Thyroid gland (tissue), 4 donors: ENCODE measurements at places on chromosomes 11 and 22. TPM values are rescaled to one million over a fixed set of nuclear protein-coding genes. Genes with fewer than 3 reads are reported as not detected.

DNA sequence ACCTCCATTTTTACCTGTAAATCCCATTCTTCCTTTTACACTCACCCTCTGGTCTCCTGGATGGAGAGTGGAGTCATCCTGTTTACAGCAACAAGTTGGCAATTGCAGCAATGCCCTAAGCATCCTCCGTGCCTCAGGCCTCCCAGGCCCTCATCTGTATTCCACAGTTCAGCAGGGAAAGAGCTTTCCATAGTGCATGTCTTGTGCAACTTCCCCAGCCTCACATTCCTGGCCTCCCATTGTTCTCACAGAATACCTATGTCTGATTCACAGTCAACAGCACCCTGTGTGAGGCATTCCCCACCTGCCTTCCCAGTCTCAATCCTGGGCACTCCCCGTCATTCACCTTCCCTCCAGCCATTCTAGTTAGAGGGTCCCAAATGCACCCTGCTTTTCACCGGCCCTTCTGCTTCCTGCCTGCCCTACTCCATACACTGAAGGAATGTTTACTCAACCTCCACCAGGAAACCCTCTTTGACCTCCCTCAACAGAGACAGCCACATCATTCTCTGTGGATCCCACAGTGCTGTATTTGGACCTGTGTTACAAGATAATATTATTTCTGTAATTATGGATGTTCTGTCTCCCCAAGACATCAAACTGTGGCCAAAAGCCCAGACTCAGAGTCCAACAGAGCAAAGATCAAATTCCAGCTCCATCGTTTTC is 405.7 kb downstream of the BUD13 start:
- no peaks in the 10 kb centered on the region for H3K4me1 ChIP-seq
- no peaks in the 10 kb centered on the region for H3K36me3 ChIP-seq
- no peak overlapping the region for H3K27ac ChIP-seq
- H3K4me3 ChIP-seq: no peak overlapping the region
- DNase-seq: no peak

- H3K36me3 ChIP-seq: no peaks in the 10 kb centered on the region
- peak overlapping the region; percentile 58 for H3K27ac ChIP-seq
- no peaks in the 10 kb centered on the region for H3K27me3 ChIP-seq
- DNase-seq: no peak
- H3K4me1 ChIP-seq: peaks cover 50% of the 10 kb centered on the region
Observed at GRCh38 chr11:1303126-1303821, 6.2 kb downstream of the TOLLIP start.

The VPS37C gene
- 14.3 TPM for total RNA-seq

DNA sequence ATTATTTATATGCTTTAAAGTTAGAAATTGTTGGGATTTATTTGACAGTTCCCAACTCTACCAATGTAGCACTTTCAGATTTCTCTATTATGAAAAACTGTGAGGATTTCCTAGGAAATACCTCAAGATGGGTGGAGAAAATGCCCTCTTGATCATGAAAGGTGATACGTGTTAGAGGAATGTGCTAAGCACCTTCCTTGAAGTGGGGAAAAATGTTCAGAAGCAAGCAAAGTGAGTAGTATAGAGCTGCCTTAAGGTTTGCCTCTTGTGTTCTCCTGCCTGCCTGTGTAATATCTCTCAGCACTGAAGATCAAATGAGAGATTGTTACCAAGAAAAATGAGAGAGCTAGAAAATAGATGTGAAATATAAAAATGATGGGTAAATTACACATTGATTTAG is 58.2 kb downstream of the YAP1 start:
- DNase-seq: no peak
- H3K27ac ChIP-seq: peak overlapping the region; percentile 6
- no peak overlapping the region for H3K4me3 ChIP-seq
- H3K27me3 ChIP-seq: no peaks in the 10 kb centered on the region
- peaks cover 57% of the 10 kb centered on the region for H3K4me1 ChIP-seq
- no peaks in the 10 kb centered on the region for H3K36me3 ChIP-seq

DNA sequence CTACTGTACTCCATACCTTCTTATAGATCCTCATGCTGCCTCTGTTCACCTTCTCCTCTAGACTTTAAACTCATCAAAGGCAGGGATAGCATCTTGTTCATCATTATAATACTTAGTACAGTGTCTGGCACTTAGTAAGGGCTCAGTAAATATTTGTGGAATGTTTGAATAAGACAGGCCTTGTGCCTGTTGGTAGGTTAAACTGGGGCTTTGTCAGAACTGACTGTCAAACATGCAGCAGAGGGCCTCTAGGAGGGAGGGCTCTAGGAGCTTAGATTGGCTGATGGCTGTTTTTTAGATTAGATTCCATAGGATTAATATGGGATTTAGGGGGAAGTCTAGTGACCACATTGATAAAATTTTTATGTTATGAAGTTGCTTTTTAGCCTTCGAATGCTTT is 70.8 kb downstream of the RNF169 start:
- no peaks in the 10 kb centered on the region for H3K36me3 ChIP-seq
- H3K27me3 ChIP-seq: no peaks in the 10 kb centered on the region
- H3K27ac ChIP-seq: no peak overlapping the region
- no peak for DNase-seq
- H3K4me3 ChIP-seq: no peak overlapping the region

- H3K4me1 ChIP-seq: peaks cover 22% of the 10 kb centered on the region
- no peak overlapping the region for H3K4me3 ChIP-seq
- no peaks in the 10 kb centered on the region for H3K27me3 ChIP-seq
- no peaks in the 10 kb centered on the region for H3K36me3 ChIP-seq
- no peak for DNase-seq
Observed at GRCh38 chr11:131895865-131896264, 525.5 kb downstream of the NTM start.

DNA sequence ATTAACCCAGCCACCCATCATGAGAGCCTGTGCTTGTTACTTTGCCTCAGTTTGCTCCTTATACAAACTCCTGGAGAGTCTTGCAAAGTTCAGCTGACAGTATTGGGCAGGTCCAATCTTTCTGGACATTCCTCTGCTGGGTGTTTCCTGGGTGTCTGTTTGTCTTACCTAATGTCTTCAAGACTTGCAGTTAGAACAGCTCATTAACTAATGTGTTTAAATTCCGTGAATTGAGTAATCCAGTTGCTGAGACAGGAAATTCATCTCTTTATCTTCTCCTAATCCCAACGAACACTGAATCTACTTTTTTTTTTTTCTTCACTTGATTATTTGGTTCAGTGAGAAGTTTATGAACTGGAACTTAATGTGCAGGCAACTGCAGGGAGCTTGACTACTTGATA is 20.6 kb downstream of the BCO2 start:
- no peak for DNase-seq
- H3K4me1 ChIP-seq: no peaks in the 10 kb centered on the region
- H3K36me3 ChIP-seq: no peaks in the 10 kb centered on the region

DNA sequence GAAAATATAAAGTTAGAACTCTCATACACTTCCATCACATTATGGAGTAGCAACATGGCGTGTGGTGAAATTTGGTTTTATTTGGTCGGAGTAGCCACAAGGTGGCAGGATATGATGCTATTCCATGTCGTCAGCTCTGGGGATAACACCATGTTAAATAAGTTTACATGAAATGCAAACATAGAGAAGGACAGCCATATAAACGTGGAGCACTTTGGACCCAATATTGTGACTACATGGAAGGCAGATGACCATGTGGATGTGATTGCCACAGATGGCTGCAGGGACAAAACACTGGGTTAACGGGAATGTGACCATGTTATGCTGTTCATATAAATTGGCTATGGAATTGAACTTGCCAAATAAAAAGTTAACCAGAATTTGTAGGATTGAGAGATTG is 21.0 kb downstream of the OR5M11 start:
- no peaks in the 10 kb centered on the region for H3K36me3 ChIP-seq
- no peaks in the 10 kb centered on the region for H3K27me3 ChIP-seq
- H3K4me1 ChIP-seq: no peaks in the 10 kb centered on the region
- no peak for DNase-seq

GRCh38 chr11:22461626-22462025 is 123.4 kb downstream of the SLC17A6 start:
- no peaks in the 10 kb centered on the region for H3K36me3 ChIP-seq
- no peak for DNase-seq
- no peaks in the 10 kb centered on the region for H3K27me3 ChIP-seq
- no peak overlapping the region for H3K4me3 ChIP-seq
- no peaks in the 10 kb centered on the region for H3K4me1 ChIP-seq

- DNase-seq: no peak
- H3K4me3 ChIP-seq: peak overlapping the region; percentile 99
- no peaks in the 10 kb centered on the region for H3K27me3 ChIP-seq
- no peaks in the 10 kb centered on the region for H3K36me3 ChIP-seq
- H3K4me1 ChIP-seq: peaks cover 4% of the 10 kb centered on the region
Observed at GRCh38 chr11:36509201-36509639, 852 bp downstream of the TRAF6 start.

- no peaks in the 10 kb centered on the region for H3K27me3 ChIP-seq
- no peaks in the 10 kb centered on the region for H3K4me1 ChIP-seq
- no peak for DNase-seq
- H3K27ac ChIP-seq: no peak overlapping the region
- H3K36me3 ChIP-seq: no peaks in the 10 kb centered on the region
Observed at GRCh38 chr11:30861531-30861930, 275.4 kb upstream of the MPPED2 start.
